ENCODE measurements at places on chromosomes 11 and 22.

- no peak for DNase-seq
Observed at GRCh38 chr11:31809857-31810778, 1.0 kb downstream of the PAX6 start.

DNA sequence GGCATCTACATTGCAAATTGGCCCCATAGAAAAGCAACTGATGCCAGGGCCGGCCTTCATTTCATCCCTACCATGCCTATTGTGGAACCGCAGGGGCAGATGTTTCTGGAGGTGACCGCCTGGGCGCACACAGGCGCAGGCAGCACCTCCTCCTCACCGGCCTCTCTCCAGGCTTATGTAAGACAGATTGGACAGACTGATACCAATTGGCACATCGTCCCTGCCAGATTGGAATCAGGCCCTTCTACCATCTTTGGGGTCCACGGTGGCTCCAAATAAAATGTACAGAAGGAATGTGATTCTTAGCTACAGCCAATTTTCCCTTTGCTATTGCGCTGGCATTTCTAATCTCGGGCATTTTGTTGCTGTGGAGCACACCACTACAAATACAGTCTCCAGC is 732.6 kb downstream of the NTM start:
- DNase-seq, result no peak

DNA sequence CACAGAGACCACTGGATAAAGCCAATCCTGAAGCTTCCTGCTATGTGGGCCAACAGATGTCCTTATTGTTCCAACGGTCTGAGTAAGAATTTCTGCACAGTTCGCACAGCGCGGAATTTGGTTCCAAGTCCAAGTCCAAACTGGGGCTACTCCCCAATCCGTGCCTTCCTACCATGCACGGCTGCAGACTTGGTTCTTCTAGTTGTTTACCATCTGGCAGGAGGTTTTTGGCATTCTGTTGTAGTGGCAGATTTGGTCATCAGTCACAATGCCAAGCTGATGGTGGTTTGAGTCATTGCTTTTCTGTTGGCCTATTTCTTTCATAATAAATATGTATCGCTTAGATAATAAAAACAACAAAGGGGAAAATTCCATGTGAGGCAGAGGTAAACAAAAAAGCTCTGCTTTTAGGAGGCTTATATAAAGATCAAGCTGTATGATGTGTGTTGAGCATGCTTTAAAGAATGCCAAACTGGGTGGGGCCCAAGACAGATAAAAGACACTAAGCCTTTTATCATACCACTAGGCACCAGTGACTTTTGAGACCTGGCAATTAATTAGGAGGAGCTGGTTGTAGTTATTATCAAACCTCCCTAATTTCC is 52.5 kb upstream of the SYN3 start:
- DNase-seq, result no peak

DNA sequence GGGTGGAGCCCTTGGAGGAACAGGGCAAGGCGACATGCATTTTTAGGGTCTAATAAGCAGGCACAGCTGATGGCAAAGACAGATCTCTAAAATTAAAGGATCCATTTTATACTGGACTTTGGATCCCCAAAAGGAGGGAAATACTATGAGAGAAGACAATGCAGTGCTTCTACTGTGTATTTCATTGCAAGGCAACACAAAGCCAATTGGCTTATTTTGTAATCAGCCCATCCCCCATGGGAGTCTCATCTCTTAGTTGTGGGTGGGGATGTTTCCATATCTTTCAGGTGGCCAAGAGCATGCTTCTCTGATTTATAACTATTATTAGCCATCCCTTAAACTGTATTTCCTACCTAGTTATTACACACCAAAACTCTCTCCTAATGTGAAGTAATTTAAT is 18.5 kb upstream of the EI24 start:
- no peak for DNase-seq

GRCh38 chr11:13220148-13220547 is 57.4 kb upstream of the BMAL1 start:
- DNase-seq, result no peak

DNA sequence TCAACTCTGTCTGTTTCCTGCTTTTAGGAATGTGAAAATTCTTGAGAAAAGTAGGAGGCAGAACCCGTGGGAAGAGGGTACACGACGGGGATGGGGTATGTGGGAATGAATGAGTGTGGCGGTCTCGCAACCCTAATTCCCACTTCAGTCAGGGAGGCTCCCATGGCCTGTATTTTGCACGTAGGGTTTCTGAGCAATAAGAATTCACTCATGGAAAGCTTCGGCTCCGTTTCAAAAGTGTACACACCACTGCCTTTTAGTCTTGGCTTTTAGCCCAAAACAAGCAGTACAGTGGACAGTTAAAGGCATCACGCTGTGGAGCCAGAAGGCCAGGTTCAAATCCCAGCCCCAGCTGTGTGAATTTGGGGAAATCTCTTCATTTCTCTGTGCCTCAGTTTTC is 116.7 kb downstream of the MN1 start:
- no peak for DNase-seq

DNA sequence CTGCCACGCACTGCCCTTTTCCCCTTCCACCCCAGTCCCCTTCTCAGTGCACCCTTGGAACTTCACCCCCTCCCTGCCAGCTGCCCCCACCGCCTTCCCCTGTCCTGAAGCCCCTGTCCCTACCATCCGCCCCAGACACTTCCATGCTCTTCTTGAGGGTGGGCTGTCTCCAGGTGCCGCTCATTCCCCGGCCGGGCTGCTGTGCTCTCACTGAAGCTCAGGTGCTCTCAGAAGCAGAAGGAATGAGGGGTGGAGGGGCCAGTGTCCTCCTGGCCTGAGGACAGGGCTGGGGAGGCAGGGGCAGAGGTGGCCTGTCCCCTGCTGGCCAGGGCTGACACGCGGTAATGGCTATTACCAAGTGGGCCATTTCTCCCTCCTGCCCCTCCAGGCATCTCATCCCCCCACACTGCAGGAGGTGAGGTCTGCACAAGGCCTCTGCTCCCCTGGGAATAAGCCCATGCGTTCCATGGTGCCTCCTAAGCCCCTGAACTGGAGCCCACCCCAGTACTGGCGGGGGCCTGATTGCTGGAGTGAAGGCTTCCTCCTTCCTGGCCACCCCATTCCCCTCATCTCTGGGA is 6.6 kb upstream of the BID start:
- DNase-seq, result no peak

GRCh38 chr11:12249590-12250260 is 127.6 kb upstream of the PARVA start:
- no peak for DNase-seq

GRCh38 chr11:80621871-80622270 is 1181.0 kb upstream of the TENM4 start:
- DNase-seq, result no peak

DNA sequence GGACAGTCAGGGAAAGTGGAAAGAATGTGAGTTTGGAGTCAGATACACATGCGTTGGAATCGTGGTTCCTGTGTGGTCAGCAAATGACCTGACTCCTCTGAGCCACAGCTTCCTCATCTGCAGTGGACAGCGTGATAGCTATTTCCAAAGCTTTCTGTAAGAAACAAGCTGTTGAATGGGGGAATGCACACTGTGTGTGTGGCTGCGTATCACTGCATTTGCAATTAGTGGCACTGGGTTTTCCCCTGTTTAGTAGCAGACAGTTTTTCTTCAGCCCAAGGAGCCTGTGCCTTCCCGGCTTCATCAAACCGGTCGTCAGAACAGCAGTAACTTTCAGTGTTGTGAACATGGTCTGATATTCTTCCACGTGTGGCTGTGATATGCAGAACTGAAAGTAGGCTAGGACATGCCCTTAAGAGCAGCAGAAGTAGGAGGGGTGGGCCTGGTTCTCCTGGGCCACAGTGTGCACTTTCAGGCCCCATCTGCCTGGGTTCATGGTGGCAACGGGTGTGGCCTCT is 121.5 kb downstream of the RRAS2 start:
- DNase-seq, result no peak

DNA sequence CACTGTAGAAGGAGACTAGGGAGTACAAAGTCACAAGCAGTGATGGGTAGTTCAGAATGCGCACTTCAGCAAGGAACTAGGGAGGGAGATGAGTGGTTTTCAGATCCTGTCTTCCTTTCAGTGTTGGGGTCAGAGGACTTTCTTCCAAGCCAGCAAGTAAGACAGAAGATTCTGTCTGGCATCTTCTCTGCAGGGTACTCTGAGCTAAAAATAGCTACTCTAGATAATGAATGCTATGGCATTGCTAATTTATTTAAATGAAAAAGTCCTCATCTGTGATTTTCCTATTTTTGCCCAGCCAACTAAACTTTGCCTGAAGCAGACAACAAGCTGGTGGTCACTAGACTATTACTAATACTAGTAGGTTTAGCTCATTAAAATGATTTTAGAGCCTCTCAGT is 18.3 kb upstream of the ARL14EP start:
- DNase-seq, result no peak

Measured in activated CD8-positive, alpha-beta memory T cell treated with anti-CD3 and anti-CD28 coated beads, Interleukin-2, amount 50 U/mL, for 4 hours (primary cell).